ENCODE measurements at places on chromosomes 6 and 20.
A peak's percentile ranks its signal among the peaks of the same experiment; 100 is the strongest.

DNA sequence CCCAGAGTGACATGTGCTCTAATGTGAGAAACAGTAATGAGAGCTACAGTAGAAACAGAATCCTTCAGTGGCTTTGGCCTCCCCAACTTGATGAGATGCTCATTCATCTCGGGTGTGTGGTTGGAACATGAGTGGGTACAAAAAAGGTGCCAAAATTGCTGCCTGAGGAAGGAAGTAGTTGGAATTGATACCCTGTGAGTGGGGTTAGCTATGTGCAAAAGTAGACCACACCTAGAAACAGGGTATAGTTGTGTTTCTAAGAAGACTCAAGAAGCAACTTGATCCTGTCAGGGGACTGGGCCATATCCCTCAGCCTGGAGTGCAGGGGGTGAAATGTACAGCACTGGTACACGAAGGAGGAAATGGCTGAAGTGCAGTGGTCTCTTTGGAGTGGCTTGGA is 206.4 kb upstream of the SUPT3H start:
- DNase-seq = no peak

GRCh38 chr20:46108435-46108841 is 9.7 kb upstream of the CD40 start:
- DNase-seq = no peak

GRCh38 chr20:11302436-11302835 is 615.3 kb upstream of the BTBD3 start:
- no peak for DNase-seq

DNA sequence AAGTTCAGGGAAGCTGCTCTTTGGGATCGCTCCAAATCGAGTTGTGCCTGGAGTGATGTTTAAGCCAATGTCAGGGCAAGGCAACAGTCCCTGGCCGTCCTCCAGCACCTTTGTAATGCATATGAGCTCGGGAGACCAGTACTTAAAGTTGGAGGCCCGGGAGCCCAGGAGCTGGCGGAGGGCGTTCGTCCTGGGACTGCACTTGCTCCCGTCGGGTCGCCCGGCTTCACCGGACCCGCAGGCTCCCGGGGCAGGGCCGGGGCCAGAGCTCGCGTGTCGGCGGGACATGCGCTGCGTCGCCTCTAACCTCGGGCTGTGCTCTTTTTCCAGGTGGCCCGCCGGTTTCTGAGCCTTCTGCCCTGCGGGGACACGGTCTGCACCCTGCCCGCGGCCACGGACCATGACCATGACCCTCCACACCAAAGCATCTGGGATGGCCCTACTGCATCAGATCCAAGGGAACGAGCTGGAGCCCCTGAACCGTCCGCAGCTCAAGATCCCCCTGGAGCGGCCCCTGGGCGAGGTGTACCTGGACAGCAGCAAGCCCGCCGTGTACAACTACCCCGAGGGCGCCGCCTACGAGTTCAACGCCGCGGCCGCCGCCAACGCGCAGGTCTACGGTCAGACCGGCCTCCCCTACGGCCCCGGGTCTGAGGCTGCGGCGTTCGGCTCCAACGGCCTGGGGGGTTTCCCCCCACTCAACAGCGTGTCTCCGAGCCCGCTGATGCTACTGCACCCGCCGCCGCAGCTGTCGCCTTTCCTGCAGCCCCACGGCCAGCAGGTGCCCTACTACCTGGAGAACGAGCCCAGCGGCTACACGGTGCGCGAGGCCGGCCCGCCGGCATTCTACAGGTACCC is at the start of gene ESR1:
Gene ESR1 (plus strand): TSS at position 170 of the 858 bp plus-strand sequence. CDS start 231 bp downstream, at position 401.
- DNase-seq = no peak

DNA sequence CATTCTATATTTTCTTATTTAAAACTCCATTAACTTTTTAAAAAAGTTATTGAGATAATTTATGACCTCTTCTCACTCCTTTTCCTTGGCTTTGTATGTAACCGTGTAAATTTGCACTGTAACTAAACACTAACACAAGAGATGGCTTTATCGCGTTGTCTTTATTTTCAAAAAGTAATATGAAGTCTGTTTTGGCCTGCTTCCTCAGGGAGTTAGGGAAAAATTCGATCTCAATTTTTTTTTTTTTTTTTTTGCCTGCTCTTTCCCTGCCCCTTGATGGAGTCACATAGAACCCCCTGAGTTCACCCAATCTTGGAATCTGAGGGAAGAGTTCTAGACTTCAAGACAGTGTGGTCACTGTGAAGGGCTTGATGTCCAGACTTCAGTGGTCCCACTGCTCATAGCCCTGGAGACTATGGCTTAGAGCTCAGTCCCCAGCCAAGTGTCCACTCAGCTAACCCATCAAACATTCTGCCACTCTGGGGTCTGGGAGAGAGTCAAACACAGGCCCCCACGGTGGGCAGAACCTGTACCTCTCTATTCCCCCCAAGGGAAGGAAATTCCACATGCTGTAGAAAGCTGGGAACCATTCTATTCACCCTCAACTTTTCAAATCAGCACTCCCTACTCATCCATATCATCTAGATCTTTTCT is 15.7 kb upstream of the TBC1D22B start:
- no peak for DNase-seq

DNA sequence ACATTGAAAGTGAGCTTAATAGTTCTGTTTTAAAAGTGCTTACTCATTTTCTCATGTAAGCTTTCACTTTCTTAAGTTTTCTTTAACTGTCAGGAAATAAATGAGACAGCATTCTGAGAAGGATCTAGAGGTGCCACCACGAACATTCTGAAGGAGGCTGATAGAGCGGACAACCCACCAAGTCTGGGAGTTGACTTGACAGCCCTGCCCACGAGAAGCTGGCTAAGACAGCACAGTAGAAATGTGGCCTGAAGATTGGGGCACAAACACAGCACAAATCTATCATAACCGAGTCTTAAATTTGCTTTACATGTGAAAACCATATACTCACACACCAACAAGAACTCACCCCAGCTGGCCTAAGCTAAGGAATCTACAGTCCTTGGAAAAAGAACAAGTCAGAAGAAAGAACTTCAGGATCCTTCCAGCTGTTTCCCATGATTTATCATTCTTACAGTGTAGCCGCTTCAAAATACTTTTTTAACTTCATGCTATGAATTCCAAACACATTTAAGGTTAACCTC is 144.2 kb upstream of the TNFAIP3 start:
- no peak for DNase-seq

DNA sequence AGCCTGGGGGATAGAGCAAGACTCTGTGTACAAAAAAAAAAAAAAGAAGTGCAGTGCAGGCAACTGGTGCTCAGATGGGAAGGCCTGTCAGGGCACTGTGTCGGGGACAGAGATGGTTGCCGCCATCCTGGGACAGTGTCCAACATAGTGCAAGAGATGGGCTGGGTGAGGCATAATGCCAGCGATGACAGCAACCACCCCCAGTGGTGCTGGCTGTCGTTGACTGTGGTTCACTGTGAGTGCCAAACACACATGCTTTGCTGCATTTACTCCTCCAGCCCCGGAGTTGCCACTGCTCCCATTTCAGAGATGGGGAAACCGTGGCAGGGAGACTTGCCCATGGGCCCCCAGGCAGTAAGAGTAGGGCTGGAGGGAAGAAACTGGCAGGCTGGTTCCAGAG is 5.2 kb upstream of the C20orf203 start:
- no peak for DNase-seq

GRCh38 chr6:72966628-72967280 is 258.5 kb downstream of the KHDC1L start:
- no peak for DNase-seq

DNA sequence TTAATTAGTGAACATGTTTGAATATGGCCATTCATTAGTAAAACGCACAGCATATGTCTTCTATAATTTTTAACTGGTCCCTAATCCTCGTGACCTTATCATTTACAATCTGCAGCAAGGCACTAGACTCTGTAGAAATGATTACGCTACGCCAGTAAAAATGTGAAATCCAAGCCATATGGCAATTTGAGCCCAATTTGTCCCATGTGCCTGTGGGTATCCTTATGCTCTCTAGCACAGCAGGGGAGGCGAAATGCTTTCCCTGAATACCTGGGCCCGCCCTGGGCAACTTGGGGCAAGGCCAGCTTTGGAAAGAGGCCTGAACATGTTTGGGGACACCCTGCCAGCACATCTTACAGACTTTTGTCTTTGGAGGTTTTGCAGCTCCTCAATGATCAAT is 122.7 kb upstream of the AGPAT4 start:
- no peak for DNase-seq

DNA sequence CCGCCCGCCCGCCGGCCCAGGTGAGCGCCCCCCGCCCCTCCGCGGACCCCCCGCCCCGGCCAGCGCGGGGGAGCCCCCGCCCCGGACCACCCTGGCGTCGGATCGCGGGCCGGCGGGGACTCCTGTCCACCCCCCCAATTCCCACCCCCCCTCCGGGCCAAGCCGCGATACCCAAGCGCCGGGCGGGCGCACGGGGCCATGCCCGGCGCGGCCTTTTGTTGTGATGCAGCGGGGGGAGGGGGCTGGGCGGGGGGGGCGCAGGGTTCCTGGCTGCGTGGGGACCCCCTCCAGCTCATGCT is 245 bp downstream of the SRC start:
- DNase-seq = no peak

DNA sequence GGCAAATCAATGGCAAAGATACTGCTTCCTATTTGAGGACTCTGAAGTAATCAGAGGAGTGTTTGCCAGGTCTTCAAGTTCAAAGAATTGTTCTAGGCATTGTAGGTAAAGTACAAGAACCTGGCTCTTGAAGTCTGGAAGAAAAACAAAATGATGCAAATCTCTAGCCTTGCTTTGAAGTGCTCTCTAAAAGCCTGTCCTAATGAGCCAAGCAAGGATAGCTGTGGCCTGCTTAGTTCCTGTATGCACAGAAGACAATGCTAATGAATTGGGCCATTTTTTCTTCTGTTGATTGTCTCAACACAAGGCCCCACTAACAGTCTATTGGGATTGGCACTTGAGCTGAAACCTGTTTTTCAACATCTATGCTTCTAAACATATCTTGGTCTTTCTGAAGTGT is 165.0 kb upstream of the POU3F2 start:
- no peak for DNase-seq

- peak; percentile 99 for DNase-seq
These were observed at the start of gene PCSK2 for GRCh38 chr20:17226410-17227218. Gene PCSK2, plus strand, starts transcription at chr20:17227040. Its CDS starts 266 bp downstream, at chr20:17227306.

DNA sequence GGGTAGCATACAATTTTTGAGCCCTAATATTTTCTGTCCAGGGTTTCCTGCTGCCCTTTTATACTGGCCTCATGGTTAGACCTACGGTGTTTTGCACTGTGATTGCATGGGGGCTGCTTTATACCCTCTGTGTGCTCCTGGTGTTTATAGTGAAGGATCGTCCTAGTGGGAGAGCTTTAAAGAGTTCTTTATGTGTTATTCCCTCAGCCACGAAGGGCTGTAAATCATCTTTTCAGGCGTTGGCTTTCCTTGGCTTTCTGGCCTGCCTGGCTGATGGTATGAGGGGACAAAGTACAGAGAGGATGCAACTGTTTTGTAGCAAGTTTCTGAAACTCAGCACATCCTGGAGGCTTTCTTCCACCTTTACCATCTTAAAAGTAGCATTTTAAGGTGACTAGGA is 464.3 kb downstream of the EPM2A start:
- DNase-seq = no peak

DNA sequence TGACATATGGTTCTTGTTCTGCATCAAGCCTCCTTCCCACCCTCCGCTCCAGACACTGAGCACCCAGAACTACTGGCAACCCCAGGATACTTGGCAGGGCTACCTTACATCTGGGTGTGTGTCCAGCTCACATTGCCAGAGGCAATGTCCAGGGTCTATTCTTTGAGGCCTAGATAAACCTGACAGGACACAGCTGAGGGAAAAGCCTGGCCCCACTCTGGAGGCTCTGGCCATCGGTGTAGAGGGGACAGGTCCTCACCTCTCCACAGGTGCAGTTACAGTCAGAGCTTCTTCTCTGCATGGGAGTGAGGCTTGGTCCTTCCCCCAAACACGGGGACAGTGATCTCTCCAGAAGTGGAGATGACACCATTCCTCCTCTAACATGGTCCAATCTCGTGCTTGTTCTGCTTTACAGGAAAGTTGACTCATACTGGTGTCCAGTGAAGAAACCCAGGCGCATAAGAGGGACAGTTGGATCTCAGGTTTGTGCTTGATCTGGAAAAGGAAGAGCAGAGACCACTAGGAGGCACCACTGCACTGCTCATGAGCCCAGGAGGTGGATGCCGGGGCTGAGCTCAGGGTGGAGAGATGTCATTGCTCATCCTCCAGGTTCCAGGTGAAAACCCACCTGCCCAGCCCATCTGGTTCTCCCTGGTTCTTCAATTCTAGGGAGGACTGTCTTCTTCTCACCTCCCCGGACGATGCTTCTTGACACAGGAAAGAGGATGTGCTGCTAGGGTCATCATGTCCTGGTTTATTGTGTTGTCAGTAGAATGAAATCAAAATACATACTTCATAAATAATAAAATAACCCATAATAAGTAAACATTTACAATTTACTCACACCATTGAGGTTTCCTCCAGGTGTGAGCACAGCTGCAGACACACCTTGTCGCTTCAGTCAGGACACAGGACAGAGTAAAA is 14.7 kb downstream of the HLA-F start:
- DNase-seq = peak; percentile 72

DNA sequence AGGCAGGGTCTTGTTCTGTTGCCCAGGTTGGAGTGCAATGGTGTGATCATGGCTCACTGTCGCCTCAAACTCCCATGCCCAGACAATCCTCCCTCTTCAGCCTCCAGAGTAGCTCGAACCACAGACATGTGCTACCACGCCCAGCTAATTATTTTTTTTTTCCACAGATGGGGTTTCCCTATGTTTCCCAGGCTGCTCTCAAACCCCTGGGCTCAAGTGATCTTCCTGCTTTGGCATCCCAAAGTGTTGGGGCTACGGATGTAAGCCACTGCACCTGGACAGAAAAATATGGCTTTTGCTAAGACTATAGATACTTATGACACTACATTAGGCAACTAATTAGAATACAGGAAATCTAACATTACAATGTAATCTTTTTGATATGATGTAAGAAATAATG is 17.9 kb downstream of the RNF24 start:
- no peak for DNase-seq

DNA sequence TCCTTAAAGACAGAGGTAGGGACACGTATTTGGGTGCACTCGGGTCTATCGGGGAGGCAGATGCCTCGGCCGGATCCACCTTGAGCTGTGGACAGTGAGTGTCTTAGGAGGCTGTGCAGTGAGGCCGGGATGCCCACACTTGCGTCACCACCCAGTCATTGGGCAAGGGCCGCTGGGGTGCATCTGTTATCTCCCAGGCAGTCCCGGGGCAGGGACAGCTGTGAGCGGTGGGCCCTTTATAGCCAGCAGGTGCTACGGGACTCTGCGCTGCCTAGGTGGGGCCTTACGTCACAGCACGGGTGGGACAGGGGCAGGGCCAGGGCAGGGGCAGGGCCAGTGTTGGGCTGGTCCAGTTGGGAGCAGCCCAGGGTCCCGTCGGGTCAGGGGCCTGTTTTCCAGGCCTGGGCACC is 689 bp upstream of the COL20A1 start:
- no peak for DNase-seq

GRCh38 chr6:69820018-69820417 is 23.2 kb upstream of the LMBRD1 start:
- DNase-seq = no peak

DNA sequence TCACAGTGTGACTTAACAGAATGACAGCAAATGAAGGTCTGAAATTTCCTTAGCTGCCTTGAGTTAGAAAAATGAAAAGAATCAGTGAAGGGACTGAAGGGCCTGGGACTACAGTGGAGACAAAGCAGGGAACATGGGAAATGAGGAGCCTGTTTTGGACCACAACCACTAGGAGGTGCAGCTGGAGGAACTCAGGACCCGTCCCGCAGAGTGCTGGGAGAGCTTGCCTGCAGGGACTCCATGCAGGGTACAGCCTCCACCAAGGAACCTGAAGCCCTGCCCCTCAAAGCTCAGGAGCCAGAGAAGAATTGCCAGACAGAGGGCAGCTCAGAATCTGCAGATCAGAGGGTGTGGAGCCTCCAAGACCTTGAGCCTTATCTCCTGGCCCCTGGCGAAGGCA is 50.7 kb downstream of the LRFN2 start:
- no peak for DNase-seq
